Right kidney (tissue), 9 donors: ENCODE measurements at places on chromosomes 16 and 17.

GRCh38 chr17:1705004-1705403 is 5.2 kb downstream of the TLCD2 start:
- DNase-seq = no peak

- DNase-seq = no peak
Measured at GRCh38 chr17:68906638-68907037, 48.6 kb downstream of the ABCA8 start.

GRCh38 chr16:3189869-3190268 is 1.9 kb downstream of the OR1F1 start:
- no peak for DNase-seq

DNA sequence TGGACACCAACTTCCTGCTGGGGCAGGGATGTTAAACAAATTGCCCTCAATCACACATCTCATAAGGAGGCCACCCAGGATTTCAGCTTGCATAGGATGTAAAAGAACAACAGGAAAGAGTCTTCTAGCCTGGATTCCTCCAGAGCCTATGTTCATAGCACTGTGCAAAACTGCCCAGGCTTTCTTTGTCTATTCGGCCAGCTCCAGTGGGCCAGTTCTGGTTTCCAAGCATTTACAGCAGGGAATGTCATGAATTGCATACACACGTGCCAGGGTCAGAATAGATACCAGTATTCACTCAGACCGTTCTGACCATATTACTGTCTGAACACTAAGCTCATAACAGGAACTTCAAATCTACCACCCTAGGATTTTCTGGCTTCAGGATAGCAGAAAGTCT is 273.2 kb downstream of the CDH8 start:
- no peak for DNase-seq

- DNase-seq = no peak
Measured at GRCh38 chr16:70395345-70395901, 43.5 kb downstream of the ST3GAL2 start.

DNA sequence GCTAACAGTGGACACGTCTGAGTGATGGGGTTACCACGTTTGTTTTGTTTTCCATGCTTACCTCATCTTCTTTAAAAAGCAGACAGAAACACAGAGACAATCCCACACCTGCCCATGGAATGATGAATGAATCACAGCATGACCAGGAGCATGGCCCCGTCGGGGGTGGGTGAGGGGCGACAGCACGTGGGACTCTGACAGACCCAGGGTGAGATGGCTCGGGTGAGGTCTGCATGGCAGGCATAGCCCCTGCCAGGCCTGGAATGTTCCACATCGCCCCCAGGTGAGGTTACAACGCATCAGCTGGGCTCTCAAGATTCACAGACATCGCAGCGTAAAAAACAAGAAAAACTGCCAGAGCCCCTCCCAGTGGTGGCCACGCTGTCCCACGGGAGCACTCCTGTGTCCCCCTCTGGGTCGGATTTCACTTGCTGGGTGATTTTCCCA is 18.1 kb downstream of the SLC7A5 start:
- no peak for DNase-seq

DNA sequence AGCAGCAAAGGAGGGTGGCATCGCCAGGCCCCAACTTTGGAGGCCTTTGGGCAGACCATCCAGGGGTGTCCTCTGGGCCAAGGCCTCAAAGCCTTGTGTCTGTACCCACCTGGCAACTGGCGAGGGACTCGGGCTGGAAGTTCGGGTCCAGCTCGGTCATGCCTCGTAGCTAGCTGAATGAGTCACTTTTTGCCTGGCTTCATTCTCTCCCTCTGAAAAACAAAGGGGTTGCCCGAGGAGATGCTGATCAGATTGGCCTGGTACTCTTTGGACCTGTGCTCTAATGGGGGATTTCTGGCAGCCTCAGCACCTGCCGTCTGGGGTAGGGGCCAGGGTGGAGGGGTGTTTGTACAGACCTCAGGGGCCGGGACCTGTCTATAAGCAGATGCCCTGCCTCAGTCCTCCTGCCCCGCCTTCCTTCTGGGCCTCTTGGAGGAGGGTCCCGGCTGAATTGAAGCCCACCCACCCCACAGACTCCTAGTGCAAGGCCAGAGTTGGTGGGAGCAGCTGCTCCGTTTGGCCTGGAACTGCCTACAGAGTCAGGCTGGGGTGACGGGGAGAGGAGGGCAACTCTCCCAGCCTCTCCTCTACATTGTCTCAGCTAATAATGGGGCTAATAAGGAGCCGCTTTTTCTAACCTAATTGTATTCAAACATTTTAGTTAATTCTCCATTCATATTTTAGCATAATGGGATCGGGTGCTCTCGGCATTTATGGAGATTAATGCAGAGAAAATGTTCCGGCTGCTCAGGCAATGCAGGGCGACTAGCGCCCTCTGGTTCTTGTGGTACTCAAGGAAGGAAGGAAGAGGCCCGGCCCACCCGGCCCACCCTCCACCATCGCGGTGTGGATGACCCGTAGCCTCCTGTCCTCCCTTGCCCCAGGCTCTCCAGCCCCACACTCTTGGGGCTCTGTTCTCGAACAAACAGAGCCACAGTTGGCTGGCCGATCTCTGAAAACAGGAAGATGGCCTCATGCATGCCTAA is 21.4 kb upstream of the ABCC3 start:
- no peak for DNase-seq

DNA sequence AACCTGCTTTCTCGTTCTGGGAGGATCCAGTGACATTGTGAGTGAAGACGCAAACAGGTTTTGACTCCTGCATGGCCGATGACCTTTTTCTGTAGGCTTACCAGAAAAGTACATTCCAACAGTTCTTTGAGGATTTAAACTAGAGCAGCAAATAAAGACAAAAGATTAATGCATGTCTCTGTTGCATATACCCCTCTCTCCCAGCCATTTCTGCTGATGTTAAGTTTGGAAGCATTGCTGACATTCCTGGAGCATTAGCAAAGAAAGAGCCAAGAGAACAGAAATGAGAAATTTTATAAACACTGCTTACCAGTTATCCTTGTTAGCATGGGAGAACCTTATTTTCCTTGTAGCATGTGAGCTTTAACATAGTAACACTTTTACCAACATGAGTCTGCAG is 49.3 kb downstream of the SIAH1 start:
- no peak for DNase-seq

DNA sequence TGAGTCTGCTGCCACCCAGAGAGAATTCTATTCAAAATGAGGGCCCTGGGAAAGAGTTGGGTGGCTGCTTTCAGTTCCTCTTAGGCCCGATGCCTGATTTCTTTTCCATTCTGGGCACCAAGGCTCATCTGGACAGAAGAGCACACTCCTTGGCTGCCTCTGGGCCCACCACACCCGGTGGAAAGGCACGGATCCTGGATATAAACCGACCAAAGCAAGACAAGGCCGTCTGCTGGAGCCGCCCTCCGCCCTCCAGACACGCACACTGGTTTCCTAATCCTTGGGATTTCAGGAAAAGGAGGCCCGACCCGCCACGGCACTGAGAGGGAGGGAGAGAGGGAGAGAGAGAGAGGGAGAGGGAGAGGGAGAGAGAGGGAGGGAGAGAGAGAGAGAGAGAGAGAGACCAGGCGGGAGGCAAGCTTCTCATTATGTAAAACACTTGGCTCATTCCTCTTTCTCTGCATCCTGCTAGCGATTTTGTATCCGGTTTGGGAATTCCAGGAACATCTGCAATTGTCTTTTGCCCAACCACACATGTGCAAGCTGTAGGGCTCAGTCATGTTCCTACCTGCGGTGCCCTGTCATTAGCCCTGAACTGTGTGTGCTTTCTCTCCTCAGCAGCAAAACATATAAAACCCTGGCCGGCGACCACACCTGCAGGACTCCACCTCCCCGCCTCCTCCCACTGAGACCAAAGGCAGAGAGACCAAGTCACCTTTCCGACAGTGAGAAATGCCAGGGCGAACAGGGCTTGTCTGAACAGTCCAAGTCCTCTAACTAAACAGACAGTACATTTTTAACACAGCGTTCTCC is 347.2 kb downstream of the SOX9 start:
- DNase-seq = peak; percentile 51

GRCh38 chr16:72739577-72739976 is 308.4 kb downstream of the ZFHX3 start:
- no peak for DNase-seq

- no peak for DNase-seq
Measured at GRCh38 chr17:9465210-9465921, 110.3 kb downstream of the STX8 start.

GRCh38 chr17:49114703-49115102 is 17.9 kb upstream of the B4GALNT2 start:
- no peak for DNase-seq

DNA sequence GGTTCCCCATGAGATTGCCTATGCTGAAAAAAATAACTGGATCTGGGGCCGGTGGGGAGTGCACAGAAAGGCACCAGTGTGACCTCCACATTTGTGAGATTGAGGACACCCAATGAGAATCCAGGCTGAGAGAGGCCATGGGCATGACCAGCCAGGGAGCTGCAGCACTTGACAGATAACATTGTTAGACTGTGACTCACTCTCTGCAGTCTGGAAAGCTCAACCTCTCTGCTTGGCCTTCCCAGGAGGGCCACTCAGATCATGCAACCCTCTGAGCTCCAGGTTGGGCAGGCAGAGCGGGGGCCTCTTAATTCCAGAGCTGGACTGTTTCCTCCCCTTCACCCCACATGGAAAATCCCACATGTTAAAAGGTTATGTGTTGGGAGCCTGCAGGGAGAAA is 30.1 kb downstream of the FZD2 start:
- DNase-seq = no peak

GRCh38 chr17:78360371-78361224 is 721 bp upstream of the SOCS3 start:
- peak; percentile 97 for DNase-seq

- no peak for DNase-seq
Measured at GRCh38 chr16:87134628-87134995, 182.6 kb downstream of the C16orf95 start.

DNA sequence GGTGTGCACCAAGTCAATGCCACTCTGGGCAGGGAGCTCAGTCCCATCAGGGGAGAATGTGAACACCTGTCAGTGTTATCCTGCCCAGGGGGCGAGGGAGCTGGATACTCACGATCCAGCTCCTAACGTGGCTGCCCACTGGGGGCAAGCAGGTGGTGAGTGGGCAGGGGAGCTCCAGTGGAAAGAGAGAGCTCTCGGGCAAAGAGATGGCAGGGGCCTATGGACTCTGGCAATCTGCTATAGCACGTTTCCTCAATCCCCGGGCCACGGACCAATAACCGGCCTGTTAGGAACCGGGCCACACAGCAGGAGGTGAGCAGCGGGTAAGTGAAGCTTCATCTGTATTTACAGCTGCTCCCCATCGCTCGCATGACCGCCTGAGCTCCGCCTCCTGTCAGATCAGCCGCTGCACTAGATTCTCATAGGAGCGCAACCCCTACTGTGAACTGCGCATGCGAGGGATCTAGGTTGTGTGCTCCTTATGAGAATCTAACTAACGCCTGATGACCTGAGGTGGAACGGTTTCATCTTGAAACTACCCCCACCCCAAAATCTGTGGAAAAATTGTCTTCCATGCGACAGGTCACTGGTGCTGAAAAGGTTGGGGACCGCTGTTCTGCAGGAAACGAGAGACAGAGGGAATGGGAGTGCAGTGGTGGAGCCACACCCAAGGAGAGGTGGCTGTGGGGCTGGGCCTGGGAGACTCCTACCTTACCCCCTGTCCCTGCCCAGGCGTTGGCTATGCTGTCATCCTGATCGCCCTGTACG is 15.6 kb downstream of the SLC6A2 start:
- no peak for DNase-seq

- peak; percentile 71 for DNase-seq
Measured at GRCh38 chr17:82228278-82228841, 482 bp upstream of the SLC16A3 start.

DNA sequence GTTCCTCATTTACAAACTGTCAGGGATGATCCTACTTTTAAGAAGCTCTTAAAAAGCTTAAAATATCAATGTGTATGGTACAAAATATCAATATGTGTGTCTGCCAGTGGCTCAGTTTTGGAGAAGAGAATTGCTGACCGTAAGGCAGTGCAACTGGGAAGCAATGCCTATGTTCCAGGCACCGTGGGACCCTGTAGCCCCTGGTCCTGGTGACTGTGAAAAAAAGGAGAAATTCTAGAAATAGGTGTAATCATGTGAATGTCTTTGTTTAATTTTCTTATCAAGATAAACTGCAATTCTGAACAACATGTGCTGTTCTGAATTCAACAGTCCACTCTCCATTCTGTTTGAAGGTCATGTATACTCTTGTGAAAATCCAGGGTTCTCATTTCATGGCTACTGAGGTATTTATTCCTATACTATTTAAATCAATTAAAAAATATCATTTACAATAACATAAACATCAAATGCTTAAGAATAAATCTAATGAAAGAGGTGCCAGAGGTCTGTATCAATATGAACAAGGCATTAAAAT is 9.4 kb upstream of the HP start:
- no peak for DNase-seq

GRCh38 chr16:48277158-48277557 is 29.8 kb upstream of the ABCC11 start:
- no peak for DNase-seq

DNA sequence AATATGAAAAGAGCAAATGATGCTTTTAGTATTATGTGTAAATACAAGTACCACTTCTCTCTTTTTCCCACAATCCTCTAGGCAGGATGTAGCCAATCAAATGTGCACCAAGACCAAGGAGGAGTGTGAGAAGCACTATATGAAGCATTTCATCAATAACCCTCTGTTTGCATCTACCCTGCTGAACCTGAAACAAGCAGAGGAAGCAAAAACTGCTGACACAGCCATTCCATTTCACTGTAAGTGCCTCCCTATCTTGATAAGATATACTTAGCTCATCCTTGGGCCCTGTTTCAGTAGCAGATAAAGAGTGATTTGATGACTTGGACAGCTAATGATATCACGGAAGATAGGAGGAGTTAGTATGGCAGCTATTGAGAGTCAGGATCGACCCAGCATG is 33.7 kb downstream of the TADA2A start:
- DNase-seq = no peak

GRCh38 chr17:41329279-41329948 is 13.9 kb upstream of the KRTAP17-1 start:
- DNase-seq = peak; percentile 18

- no peak for DNase-seq
Measured at GRCh38 chr16:27383556-27384243, 18.3 kb upstream of the IL21R start.

DNA sequence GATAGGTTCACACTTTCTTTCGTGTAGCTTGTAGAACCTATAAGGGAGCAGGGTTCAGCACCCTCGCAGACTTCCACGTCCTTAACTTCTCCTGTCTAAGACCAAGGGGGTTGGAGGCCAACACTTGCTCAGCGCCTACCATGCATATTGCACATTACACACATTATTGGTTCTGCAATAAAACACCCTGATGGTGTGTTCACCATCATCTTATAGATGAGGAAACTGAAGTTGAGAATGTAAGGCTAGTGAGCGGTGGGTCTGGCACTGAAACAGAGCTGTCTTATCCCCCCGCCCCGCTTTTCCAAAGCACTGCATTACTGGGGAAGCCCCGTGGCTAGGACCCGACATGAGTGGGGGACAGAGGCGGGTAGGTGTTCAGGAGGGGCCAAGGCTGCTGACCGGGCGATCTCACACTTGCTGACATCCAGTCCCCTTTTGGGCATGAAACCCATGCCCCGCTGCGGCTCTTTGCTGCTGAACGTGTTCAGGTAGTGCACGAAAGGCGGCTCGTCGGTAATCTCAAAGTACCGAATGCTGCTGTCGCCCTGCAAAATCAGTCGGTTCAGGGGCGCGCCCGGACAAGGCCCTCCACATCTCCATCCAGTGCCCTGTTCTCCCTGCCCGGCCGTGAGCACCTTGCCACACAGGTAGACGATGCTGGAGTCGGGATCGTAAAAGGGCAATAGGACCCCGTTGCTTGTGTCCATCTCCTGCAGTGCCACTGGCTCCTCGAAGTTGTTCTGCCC is 6.2 kb downstream of the CORO6 start:
- no peak for DNase-seq
